Effector CD8-positive, alpha-beta T cell (primary cell): ENCODE measurements at places on chromosomes 2 and 18.

GRCh38 chr2:189427872-189428271, 13.4 kb upstream of the WDR75 start:
- DNase-seq, result no peak

DNA sequence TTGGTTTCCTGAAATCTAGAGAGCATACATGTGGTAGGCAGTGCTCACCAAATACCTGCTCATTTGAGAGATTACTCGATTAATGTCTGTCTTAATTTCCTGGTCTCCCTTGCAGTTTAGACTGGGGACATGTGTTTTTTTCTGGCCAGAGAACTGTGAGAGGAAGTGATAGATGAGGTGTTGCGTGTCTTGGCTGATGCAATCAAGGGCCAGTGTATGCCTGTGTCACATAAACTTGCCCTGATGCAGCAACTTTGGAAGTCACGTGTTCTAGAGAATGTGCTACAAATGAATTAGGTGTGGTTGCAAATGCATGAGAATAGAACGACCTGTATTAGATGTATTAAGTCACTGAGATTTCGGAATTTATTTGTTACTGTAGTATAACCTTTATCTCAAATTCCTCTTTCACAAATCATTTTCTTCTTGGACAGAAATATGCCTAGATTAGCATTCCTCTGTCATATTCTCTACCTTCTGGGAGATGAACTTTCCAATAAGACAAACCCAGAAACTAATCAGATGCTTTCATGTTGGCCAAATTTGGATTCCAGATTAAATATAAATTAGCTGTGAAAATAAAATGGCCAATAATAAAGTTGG, 9.9 kb upstream of the IL1A start:
- no peak for DNase-seq

DNA sequence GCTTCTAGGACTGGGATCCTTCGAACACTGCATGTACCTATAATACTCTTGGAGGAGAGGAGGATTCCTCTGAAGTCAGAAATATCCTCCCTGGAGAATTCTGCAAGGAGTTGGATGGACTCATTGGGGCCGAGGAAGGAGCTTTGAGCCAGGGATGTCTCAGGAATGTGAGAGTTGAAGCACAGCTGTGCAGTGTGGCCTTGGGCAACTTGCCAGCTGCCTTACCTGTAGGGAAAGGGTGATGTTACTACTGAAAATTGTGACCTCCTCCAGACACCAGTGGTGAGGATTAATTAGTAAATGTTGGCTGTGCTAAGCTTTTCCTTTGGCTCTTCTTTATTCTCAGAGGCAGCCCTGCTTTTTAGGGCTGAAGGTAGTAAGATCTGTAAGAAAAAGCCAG, 41.4 kb downstream of the FMNL2 start:
- DNase-seq, result no peak

DNA sequence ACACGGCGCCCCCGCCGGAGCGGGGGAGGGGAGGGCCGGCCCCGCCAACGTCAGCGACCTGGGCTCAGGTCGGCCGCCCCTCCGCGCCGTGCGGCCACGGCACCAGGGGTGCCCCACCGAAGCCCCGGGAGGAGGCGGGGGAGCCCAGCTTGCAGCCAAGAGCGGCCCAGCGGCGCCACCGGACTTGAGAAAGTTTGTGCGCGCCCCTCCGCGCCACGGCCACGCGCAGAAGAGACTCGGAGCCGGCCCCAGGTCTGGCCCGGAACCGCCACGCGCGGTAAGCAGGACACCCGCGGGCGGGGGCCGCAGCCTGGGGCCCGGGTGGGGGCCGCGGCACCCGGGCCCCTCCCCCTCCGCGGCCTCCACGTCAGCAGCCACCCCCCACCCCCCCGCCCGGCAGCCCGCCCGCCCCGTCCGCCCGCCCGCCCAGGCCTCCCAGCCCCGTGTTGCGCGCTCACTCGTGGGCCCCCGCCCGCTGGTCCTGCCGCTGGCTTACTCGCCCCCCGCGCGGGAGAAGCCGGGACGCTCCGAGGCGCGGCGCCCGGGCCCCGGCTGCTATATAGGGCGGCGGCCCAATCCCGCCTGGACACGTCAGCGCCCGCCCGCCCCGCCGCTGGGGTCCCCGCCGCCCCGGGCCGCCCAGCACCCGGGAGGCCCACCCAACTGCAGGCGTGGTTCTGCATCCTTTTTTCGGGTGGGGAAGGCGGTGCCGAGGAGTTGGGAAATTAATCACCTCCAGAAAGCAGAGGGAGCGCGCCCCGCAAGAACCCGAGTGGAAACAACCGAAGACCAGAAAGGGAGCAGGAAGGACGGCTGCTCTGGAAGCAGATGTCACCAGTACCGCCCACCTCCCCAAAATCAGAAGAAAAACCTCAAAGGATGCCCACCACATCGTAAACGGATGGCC, 42.9 kb downstream of the HDLBP start:
- peak; percentile 52 for DNase-seq

DNA sequence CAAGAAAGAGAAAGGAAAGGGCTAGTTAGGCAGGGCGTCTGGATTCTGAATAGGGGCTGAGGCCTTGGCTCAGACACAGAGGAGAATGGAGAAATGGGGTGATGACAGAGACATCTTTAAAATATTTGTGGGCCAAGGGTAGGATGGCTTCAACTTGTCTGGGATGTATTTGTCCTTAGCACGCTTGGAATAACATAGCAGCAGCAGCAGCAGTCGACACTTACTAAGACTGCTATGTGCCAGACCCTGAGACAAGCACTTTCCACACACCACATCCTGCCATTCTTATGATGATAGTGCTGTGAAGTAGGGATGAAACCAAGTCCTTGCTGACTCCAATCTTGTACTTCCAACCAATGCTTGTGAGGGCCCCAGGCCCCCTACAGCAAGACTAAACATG, 2.6 kb downstream of the IL1RL1 start:
- no peak for DNase-seq

DNA sequence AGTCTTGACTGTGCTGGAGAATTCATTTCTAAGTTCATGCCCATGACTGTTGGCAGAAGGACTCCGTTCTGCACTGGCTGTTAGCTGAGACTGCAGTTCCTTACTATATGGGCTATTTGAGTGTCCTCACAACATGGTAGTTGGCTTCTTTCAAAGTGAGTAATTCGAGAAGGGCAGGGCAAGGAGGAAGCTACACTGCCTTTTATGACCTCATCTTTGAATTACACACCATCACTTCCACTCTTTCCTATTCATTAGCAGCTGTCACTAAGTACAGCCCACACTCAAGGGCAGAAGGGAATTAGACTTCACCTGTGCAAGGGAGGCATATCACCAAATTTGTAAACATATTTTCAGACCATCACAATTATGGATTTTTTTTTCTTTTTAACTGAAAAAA, 55.9 kb upstream of the EPAS1 start:
- DNase-seq, result no peak

- no peak for DNase-seq
These were observed 453.9 kb upstream of the TRIB2 start for GRCh38 chr2:12262681-12263436.

DNA sequence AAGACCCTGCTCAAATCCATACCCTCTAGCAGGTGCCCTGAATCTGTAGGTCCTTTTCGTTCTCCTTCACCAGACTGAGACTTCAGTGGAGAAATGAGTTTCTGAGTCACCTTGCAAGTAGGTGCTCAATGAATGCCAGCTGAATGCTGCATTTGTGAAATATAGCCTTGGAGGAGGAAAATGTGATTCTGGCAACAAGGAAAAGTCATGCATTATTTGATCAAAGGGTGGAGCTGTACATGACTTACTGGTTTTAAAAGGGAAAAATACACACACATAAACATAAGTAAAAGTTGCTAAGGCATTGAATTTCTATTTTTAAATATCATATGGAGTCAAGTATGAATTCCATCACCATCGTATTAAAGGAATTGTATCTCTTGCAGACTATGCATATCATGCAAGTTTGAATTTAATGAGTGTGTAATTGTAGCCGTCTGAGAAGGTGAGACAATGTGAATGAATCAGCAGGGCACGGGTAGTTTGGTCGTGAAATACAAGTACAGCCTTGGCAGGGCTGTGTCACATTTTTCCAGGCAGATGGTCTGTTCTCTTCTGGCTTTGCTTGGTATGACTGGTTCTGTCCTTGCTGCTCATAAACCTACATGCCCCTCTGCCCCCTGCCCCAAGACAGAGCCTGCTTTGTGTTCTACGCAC, 160.8 kb downstream of the COL6A3 start:
- no peak for DNase-seq

GRCh38 chr18:57569133-57569532, 17.4 kb downstream of the FECH start:
- DNase-seq, result no peak

GRCh38 chr2:152542337-152542994, 174.8 kb downstream of the PRPF40A start:
- no peak for DNase-seq

DNA sequence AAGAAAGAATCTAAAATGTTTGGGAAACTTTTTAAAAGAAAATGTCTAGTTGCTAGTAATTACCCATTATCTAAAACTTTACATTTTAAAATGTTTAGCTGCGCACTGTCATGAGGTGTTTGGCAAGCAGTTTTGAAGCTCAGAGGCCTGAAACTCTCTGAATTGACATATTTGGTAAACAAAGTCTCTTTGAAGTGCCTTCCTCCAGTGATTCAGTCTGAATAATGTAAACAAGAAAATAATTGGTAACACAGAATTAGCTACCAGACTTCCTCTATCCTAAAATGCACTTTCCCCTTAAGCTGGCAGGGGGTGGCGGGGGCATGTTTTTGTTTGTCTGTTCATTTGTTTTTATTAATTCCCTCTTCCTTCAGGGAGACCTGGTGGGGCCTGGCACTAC, 61.4 kb downstream of the WDR75 start:
- no peak for DNase-seq

DNA sequence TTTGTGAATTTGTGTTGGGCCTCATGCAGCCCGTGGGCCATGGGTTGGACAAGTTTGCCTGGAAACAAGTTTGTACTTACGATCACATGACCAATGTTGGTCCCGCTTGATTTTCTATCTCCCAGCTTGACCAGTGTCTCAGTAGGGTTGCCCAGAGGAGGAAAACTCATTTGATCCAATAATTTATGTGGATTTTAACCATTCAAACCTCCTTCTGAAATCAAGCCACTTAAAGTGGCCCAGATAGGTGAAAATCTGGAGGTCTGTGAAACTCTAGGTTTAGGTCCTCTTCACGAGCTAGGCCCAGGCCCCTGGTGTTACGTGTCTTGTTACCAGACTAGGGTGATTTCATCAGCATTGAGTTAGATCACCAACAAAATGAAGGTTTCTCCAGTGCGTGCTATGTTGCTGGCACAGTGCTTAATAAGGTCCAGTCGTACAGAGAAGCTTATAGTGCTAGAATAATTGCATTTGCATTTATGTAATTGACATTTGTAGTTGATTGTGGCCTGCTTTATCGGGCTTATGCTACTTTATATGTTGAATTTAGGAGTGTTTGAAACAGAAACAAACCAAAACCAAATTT, 4.4 kb downstream of the ACTR2 start:
- DNase-seq, result no peak

- no peak for DNase-seq
These were observed 6.2 kb upstream of the RNU2-63P start for GRCh38 chr2:88022669-88022921.

GRCh38 chr2:38474715-38475566, 97.9 kb upstream of the ATL2 start:
- DNase-seq, result no peak

DNA sequence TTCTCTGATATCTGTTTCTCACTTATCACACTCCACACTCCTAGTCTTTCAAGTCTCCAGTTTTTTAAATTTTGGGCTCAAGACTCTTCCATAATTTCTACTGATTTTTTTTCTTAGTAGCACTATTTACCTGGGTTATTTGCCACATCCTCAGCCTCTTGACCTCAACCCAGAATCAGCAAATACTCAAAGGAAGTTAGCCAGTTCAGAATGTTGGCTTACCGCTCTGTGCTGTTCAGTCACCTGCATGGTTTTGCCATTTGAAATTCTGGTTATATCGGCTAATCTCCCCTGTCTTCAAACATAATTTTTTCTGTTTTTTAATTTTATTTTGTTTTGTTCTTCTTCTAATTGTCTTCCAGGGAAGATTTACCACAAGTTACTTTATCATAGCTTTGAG, 412.6 kb downstream of the PTH2R start:
- DNase-seq, result no peak

GRCh38 chr2:62099523-62100175, 96.3 kb upstream of the B3GNT2 start:
- no peak for DNase-seq

DNA sequence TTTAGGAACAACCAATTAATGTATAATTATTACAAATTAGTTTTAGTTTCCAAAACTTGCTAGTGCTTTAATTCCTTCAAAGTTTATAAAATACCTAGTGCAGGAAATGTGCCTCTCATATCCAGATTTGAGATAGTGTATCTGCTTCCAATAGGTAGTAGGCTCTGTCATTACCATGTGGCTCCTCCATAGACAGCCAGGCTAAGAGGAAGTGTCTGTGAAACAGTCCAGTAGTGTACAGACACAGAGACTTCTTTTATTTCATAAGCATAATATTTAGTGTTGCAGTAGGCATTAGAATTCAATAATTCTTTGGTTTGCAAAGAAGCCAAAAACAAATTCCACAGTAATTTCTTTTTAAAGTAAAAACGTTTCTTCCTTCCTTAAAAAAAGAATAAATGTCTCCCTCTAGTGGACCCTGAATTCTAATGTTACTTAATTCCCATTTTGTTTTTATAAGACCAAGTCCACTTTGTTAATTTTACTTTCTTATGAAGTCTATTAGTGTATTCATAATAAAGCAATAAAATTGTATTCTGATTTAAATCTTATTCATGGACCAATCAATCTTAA, 101.2 kb downstream of the NEB start:
- no peak for DNase-seq

GRCh38 chr2:197858607-197859140, 54.3 kb downstream of the PLCL1 start:
- no peak for DNase-seq

DNA sequence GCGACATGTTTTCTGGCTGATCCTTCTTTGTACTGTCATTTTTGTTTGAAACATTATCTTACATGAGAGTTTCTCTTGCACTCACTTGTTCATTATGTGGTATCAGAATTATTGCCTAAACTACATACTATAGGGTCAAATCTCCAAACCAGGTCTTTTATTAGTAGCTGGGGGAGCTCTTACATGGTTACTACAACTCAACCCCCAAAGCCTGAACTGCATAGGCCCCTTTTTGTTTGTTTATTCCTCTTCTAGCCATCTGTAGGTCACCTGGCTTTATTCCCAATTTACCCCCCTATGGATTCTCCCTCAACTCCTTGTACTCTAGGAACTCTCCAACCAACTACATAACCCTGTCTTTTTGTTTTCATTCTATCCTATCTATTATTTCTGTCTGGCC, 46.7 kb downstream of the PUM2 start:
- DNase-seq, result no peak
